ENCODE measurements at places on chromosomes 6 and 20.

DNA sequence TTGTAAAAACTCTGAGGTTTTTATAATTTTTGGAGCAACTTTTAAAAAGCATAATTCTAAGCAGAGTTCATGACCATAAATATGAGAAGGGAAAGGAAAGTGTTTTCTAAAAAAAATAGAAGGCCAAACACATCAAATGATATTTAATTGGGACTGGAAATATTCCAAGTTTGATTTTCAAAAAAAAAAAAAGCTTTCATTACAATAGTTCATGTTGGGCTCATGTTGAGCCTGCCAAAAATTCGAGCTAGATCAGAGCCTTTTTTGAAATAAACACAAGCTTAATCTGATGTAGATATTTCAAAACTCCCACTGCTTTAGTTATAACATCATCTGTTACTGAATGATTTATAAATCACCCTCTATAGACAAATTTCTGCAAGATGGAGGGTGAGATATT is 163.4 kb upstream of the DEFB112 start:
- no peak for DNase-seq

GRCh38 chr20:32907886-32908285 is 49.2 kb downstream of the EFCAB8 start:
- DNase-seq = no peak

DNA sequence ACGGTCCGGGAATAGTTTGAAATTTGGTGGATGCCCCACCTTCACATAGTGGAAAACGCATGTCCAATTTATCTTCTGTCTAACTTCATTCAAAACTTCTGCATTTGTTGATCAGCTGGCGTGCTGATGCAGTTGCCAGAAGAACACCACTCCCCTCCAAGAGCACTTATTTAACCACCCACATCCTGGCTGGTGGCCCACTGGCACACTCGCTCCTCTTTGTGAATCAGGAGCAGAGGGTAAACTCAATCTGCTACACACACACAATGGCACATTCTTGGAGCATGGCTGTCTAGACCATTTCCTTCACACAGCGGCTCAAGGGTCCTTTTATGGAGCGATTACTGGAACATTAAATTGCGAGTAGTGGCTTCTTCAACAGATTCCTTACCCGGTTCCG is 55.1 kb upstream of the CEP162 start:
- DNase-seq = no peak

DNA sequence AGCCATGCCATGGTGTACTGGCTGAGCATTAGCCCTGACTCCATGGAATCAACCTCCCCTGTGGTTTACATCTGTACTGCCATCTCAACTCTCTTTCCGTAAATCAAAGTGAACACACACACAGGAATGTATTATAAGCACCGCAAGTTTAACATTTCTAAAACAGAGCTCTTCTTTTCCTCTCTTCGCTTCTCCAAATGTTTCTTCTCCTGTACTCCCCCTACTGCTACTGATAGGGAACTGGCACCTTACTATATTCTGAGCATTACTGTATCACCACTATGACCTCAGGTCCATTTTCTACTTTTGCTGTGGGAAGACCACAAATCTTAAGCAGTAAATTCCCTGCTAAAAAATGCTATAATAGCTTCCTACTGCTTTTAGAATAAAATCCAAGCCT is 101.2 kb downstream of the NUS1 start:
- DNase-seq = no peak

GRCh38 chr20:840858-841567 is 7.5 kb downstream of the FAM110A start:
- no peak for DNase-seq

DNA sequence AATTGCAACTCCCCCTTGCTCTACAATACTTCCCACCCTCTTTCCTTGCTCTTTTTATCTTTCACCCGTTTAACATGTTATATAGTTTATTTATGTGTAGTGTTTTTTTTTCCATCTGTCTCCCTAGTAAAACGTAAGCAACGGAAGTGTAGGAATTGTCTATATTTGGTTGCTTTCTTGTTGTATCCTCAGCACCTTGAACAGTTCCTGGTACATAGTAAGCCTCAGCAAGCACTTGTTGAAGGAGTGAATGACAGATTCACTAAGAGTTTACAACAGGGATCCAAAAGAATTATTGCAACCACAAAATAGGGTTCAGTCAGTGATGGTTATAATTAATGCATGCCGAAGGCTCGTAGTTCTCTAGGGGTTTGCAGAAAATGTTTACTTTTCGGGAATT is 242.7 kb downstream of the SAMD5 start:
- DNase-seq = no peak

GRCh38 chr20:44010162-44010704 is 95.6 kb downstream of the TOX2 start:
- no peak for DNase-seq

DNA sequence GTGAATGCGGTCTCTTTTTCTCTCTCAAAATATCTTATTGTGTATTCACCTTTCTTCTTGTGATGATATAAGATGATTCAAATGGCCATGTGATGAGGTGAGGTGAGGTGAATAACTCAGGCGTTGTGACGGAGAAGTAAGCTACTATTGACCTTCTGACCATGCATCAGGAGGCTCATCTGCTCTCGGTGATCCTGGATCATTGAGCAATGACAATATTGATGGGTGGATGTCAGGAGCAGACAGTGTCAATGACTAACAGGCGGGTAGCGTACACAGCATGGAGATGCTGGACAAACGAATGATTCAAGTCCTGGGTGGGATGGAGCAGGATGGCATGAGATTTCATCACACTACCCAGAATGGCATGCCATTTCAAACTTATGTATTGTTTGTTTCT is 119.6 kb downstream of the PXDC1 start:
- no peak for DNase-seq

- no peak for DNase-seq
Observed at GRCh38 chr6:9161731-9162130, 726.4 kb upstream of the SLC35B3 start.

GRCh38 chr6:124961777-124962638 is at the start of gene RNF217:
RNF217 (plus strand) TSS chr6:124962437; CDS start chr6:124962545, 108 bp downstream.
- no peak for DNase-seq

GRCh38 chr20:61850457-61850856 is 215.2 kb downstream of the TAF4 start:
- no peak for DNase-seq

GRCh38 chr6:1562171-1562955 is 47.4 kb upstream of the FOXC1 start:
- no peak for DNase-seq

DNA sequence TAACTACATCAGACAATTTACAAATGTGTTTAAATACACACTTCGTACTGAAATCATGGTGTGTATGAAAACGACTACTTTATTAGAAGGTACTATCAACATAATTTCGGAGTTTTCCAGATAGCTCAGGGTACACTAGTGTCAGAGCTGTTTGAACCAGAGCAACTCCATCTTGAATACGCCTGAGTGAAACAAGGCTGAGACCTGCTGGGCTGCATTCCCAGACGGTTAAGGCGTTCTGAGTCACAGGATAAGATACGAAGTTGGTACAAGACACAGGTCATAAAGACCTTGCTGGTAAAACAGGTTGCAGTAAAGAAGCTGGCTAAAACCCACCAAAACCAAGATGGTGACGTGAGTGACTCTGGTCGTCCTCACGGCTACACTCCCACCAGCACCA is 167.6 kb downstream of the THBS2 start:
- no peak for DNase-seq

Measured in activated CD8-positive, alpha-beta memory T cell treated with anti-CD3 and anti-CD28 coated beads for 1 hour (primary cell).